Stimulated activated CD8-positive, alpha-beta memory T cell treated with anti-CD3 and anti-CD28 coated beads, Interleukin-7, amount 100 ng/mL, for 24 hours (primary cell): ENCODE measurements at places on chromosomes 3 and 15.

GRCh38 chr3:66989860-66990696, 8.0 kb upstream of the KBTBD8 start:
- no peak for DNase-seq

DNA sequence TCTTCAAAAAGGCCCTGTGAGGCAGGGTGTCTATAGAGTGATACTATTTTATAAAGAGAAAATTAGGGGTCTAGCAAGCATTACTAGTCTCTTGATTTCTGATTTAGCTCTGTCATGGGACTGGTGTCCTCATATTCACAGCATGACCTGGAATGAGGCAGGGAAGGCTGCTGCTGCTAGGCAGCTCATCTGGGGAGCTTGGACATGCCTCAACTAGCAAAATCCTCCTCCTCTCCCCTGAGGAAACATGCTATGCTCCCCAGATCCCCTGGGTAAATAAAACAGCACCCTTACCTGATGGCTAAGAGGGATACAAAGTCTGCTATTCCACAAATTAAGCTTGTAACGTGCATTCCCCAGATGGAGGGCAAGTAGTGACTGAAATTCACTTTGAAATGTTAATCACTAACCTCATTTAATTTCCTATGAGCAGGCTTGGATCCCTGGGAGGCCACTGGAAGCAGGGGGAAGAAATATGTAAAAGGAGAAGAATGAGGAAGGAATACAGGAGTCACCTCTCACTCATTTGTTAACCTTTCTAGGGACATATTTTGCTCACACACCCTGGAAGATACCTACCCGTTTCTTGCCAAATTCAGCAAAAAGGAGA, 709.4 kb downstream of the SQOR start:
- DNase-seq = no peak

GRCh38 chr15:98083203-98083910, 122.9 kb downstream of the ARRDC4 start:
- no peak for DNase-seq

GRCh38 chr15:67992834-67993233, 61.3 kb upstream of the PIAS1 start:
- no peak for DNase-seq

DNA sequence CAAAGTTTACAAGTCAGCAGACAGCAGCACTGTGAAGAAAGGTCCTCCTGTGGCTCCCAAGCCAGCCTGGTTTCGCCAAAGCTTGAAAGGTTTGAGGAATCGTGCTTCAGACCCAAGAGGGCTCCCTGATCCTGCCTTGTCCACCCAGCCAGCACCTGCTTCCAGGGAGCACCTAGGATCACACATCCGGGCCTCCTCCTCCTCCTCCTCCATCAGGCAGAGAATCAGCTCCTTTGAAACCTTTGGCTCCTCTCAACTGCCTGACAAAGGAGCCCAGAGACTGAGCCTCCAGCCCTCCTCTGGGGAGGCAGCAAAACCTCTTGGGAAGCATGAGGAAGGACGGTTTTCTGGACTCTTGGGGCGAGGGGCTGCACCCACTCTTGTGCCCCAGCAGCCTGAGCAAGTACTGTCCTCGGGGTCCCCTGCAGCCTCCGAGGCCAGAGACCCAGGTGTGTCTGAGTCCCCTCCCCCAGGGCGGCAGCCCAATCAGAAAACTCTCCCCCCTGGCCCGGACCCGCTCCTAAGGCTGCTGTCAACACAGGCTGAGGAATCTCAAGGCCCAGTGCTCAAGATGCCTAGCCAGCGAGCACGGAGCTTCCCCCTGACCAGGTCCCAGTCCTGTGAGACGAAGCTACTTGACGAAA, 24.2 kb downstream of the STARD5 start:
- no peak for DNase-seq

DNA sequence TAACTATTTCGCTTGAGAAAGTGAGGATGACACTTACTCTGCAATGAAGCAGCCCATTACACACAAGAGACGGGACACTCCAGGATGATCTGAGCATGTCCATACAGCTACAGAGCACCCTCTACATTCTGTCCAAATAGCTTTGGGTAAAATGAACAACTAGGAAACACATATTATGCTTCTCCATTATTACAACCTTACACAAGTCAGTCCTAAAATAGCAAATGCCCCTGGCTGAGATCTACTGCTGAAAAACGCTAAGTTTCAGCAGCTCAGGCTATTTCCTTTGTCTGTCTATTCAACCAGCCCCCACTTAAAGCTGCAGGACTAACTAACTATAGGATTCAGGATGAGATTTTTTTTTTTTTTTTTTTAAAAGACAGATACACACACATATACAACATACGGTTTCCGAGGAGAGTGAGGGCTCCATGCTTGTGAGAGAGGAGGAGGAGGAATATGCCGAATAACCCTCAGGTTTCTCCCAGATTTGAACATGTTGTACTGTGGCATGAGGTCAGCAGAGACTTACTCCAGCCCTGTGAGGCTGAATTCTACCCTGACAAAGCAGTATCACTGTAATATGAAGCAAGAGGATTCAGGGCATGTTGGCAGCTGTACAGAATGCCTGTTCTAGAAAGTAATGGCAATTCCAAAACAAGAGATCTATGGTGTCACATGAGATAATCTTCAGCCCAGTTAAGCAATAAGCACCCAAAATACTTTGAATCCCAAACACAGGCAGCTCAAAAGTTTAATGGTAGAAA, 117.3 kb upstream of the PLXND1 start:
- DNase-seq = no peak

GRCh38 chr3:98213276-98213675, 46.8 kb downstream of the OR5H15 start:
- no peak for DNase-seq

DNA sequence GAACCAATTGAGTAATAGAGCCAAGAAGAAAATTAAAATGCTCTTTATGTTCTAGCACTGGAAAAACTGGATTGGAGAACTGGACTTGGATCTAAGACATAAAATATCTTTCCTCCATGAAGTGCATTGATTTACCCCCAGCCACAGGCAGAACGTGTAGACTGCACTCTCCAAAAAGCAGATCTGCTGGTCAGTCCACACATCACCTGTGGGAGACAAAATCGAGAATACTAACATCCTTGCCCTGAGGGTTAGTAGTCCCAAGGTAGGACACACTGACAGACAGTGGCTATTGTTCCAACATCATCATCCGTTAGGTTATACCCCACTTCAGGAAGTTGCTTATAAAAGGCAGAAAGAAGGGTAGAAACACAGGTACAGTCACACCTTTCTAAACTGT, 257.1 kb upstream of the STT3B start:
- no peak for DNase-seq

GRCh38 chr15:40731034-40731433, 24.0 kb downstream of the RMDN3 start:
- no peak for DNase-seq

DNA sequence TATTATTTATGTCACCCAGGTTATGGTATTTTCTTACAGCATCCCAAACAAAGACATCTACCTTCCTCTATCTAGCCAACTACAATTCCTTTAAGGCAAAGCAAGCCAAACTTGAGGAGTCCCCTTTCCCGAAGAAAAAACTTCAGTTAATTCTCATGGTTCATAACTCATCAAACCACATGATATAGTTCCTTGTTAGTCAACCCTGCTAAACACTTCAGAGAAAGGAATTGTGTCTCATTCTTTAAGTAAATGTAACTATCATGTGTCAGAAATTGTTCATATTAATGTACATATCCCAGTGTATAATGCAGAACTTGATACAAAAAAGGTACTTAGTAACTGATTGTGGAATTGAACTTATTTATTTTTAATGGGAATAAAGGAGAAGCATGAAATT, 44.4 kb downstream of the ST3GAL6 start:
- DNase-seq = no peak

DNA sequence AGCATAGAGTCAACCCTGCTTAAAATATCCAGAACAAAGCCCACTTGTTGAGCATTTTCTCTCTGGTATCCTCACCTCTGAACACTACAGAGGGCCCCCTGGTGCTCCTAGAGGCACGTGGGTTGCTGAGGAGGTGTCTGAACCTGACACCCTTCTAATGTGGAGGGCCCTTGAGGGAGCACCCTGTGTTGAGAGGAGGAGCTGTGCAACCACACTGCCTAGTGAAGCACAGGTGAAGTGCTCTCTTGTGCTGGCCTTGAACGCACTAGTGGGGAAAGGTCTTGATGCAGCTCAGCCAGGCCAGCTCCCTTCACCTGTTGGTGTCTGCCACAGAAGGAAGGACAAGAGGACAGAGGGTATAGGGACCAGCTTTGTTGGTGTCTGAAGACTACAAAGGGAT, 51.9 kb downstream of the CCK start:
- no peak for DNase-seq

- no peak for DNase-seq
Measured at GRCh38 chr15:29613951-29614382, 208.3 kb downstream of the TJP1 start.

GRCh38 chr3:197309528-197310361, 11.3 kb upstream of the DLG1 start:
- DNase-seq = no peak

DNA sequence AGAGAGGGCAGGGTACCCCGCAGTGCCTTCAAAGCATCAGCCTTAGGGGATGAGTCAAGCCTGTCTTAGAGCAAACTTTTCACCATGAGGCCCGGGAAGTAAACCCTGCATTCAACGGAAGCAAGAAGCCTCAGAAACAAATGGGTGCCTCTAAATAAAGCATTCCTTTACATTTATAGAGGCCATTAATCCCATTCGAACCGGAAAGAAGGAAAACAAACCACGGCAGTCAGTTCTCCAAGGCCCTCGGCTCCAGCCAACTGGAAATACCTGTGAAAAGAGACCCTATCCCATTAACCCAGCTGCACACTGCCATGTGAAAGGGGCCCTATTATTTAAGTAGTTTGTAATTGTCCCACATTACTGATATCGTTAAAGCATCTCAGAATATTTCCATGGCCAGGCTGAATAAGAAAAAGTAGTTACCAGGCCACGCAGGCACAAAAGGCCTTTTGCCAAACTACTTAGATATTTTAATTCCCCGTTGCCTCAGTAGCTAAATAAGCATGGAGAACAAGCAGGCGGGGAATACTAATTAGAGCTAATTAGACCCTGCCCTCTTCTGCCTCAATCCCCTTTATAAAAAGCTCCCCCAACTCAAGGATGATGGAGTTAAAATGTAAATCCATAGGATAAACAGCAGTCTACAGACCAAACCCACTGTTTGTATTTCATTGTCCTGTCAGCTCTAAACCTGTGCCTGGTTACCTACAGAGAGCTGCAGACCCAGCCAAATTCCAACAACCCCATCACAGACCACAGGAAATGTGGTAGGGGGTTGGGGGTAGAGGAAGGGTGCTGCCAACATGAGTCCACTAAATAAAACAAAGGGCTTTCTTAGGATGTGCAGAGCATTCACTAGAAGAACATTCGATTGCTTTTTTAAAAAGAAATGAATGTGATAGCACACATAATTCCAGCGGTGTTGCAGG, 4.1 kb downstream of the ITGB5 start:
- no peak for DNase-seq

- no peak for DNase-seq
Measured at GRCh38 chr15:71115567-71116351, 488 bp downstream of the THSD4 start.

DNA sequence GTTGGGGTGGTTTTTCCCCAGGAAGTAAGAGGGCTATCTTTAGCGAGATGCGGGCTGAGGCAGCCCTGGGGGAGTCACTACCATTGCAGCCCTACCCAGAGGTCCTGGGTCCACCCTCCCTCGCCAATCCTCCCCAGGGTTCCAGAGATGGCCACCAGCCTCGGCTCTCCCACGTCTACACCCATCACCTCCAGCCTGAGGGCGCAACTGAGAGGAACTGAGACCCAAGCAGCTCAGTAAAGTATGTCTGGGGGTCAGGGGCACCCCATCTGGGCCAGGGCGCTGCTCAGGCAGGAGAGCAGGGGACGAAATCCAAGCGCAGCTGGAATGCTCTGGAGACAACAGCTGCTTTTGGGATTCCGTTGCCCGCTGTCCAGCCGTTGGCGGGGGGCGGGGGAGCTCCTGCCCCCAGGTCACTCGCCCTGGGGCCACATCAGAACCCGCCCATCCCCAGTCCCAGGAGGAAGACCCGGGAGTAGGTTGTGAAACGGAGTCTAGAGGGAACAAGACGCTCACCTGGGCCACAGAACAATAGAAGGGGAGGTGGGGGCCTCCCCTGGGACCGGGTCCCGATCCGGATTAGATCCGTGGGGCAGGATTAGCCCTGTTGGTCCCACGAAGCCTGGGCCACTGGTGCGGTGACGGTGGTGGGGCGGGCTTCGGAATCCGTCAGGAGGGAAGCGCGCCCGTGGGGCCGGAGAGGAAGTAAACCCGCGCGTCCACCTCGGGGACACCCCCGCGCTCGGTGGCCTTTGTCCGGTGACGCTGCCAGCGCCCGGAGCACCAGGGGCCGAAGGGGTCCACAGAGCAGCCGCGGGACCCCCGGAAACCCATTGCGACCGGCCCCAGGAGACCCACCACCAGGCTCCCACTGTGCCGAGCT, 1.4 kb upstream of the NDUFAF3 start:
- DNase-seq = no peak

GRCh38 chr15:82307714-82308081, 41.6 kb downstream of the GOLGA6L10 start:
- no peak for DNase-seq

DNA sequence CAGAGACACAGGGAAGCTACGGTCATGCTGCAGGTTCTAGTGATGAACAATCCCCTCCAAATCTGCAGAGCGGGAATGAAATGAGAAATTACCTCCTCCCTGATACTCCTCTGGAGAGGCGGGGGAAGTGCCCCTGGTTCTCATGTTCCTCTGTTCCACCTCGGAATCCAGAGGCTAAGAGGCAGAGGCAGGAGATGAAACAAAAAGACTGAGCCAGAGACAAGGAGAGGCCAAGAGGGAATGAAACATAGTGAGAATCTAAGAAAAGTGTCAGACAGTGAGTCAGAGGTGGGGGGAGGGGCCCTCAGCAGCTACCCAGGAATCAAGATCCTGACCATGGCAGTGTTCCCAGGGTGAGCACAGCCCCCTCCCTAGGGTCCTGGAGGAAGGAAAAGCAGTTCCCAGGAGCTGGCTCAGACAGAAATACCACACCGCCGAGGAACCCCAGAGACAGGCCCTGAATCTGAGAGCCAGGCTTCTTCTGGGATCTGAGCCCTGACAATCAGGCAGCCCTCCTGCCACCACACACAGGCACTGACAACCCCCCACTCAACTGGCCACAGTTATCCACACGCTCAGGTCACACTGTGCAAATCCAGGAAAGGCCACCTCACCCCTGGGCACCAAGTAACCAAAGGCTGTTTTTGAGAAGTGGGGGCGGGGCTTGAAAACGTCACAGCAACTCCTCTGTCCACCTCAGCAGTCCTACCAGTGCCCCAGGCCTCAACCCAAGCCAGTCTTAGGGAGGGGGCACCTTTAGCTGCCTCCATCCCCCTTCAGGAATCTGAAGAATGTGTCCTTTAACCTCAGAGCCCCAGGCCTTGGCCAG, 2.4 kb downstream of the CSRNP1 start:
- peak; percentile 53 for DNase-seq

- DNase-seq = no peak
Measured at GRCh38 chr15:94280301-94280700, 48.9 kb downstream of the MCTP2 start.

- DNase-seq = no peak
Measured at GRCh38 chr15:45064386-45064785, 41.4 kb downstream of the SORD start.
